Sigmoid colon (tissue), 7 donors: ENCODE measurements at places on chromosomes 5 and 9. TPM values are rescaled to one million over a fixed set of nuclear protein-coding genes. Genes with fewer than 3 reads are reported as not detected.

SPINK1 gene
- not detected for total RNA-seq

TICAM2 gene
- total RNA-seq, result 0.95 TPM

NACC2 gene
- total RNA-seq, result 80.0 TPM

GABBR2 gene
- not detected for total RNA-seq

GRM6 gene
- not detected for total RNA-seq

PIP5KL1 gene
- 2.9 TPM for total RNA-seq

- DNase-seq, result peak; percentile 74
Observed at GRCh38 chr9:4985386-4986266, 554 bp downstream of the JAK2 start.

DNA sequence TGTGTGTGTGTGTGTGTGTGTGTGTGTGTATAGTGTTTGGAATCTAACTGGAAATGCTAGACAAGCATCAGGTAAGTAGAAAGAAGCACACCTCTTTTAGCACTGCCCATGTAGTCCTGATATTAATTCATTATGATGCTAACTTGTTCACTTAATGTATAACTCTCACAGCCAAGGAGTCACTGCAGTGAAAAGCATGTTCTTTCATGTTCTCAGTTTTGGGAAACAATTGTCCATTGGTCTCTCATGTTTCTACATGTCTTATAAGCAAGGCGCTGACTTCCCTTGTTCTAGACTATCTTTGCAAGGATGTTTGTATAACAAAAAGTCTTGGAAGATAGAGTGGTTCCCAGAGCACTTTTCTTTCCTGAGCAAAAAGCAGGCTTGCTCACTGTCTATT is 148.8 kb upstream of the TNPO1 start:
- DNase-seq, result no peak

DNA sequence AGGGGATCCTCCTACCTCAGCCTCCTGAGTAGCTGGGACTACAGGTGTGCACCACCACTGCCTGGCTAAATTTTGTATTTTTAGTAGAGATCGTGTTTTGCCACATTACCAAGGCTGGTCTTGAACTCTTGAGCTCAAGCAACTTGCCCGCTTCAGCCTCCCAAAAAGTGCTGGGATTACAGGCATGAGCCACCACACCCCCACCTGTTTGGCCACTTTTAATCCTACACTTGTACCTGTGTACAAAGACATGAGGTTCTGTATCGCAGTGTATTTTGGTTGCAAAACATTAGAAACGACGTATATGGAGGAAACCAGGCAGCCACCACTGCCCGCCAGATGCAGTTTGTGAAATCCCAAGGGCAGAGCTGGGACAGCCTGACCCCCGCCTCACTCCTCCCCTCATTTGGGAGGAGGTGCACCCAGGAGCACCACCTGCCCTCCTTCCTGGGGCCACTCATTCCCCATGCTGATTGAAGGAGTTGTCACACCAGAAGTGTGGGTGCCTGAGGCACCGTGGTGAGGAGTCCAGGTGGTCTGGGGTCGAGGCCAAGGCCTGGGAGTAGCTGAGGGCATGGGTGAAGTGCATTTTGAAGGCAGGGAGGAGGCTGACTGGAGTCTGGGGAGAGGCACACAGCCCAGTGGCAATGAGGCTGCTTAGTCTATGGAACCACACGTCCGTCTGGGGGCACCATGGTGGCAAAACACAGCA is 39.3 kb upstream of the OLFM1 start:
- DNase-seq, result peak; percentile 22

GRCh38 chr5:62794456-62794855 is 215.8 kb downstream of the LRRC70 start:
- no peak for DNase-seq

GRCh38 chr9:77464661-77465060 is 183.5 kb downstream of the GNA14 start:
- no peak for DNase-seq

- no peak for DNase-seq
Observed at GRCh38 chr5:99795031-99795430, 740.1 kb upstream of the FAM174A start.

- no peak for DNase-seq
Observed at GRCh38 chr5:164071671-164072070, 566.3 kb downstream of the MAT2B start.

- DNase-seq, result no peak
Observed at GRCh38 chr9:4384750-4385149, 84.9 kb upstream of the GLIS3 start.

- no peak for DNase-seq
Observed at GRCh38 chr5:172114875-172115422, 73.1 kb downstream of the STK10 start.

- peak; percentile 72 for DNase-seq
Observed at GRCh38 chr5:133052317-133053175, 733 bp downstream of the HSPA4 start.
